ENCODE measurements at places on chromosomes 2 and 18.

- no peak for DNase-seq
Observed at GRCh38 chr18:79506191-79507075, 110.7 kb downstream of the NFATC1 start.

- DNase-seq, result no peak
Observed at GRCh38 chr2:85709401-85709811, 15.2 kb downstream of the GNLY start.

GRCh38 chr18:45361125-45361851 is 254.0 kb upstream of the SLC14A2 start:
- DNase-seq, result no peak

GRCh38 chr2:240933048-240933965 is 27.2 kb downstream of the CROCC2 start:
- DNase-seq, result no peak

- DNase-seq, result no peak
Observed at GRCh38 chr18:54872681-54873080, 44.4 kb downstream of the RAB27B start.
